Activated CD8-positive, alpha-beta T cell treated with anti-CD3 and anti-CD28 coated beads for 36 hours (primary cell): ENCODE measurements at places on chromosomes 6 and 20.

- DNase-seq: no peak
These were observed 15.0 kb downstream of the ARFGEF3 start for GRCh38 chr6:138176652-138177232.

DNA sequence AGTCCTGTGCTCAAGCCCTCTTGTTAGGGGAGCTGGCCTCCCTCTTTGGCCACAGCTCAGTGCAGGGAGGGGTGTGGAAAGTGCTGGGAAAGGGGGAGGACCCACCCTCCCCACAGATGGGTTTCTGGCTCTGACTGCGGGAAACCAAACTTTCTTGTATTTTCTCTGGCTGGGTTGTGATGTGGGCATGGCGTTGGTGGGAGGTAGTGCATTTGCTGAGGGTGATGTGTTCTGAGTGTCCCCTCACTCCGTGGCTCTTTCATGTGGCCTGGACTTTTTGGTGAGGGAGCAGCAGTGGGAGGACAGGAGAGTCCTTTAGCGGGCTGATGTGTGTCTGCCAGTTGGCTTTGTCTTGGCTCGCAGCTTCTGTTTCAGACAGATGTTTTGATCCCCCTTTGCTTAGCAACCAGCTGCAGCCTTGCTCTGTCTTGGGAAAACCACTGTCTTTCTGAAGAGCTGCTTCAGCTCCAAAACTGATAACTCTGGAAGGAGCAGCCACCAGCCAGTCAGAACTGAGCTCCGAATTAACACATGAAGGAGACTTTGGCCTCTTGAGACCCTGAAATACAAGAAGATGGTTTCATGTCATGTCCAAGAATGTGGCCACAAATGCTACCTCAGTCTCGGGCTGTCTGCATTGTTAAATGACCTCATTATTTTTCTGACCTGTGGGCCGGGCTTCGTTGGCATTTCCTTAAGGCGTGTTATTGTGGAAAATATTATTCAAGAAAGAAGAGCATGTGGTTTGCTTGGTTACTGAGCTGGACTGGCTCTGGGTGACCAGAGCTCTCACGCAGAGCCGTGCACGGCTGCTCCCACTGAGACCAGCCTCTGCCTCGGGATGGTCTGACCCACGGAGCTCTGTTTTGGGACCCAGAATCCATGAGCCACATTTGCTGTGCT lies 21.5 kb downstream of the SYNJ2 start:
- DNase-seq: peak; percentile 74

- no peak for DNase-seq
These were observed 15.2 kb downstream of the COX4I2 start for GRCh38 chr20:31652917-31653396.

GRCh38 chr20:36490191-36490590 lies 51.1 kb upstream of the MYL9 start:
- DNase-seq: no peak

- no peak for DNase-seq
These were observed 89.6 kb upstream of the DOK5 start for GRCh38 chr20:54385746-54386145.

GRCh38 chr6:142676027-142676443 lies 268.9 kb downstream of the HIVEP2 start:
- no peak for DNase-seq

DNA sequence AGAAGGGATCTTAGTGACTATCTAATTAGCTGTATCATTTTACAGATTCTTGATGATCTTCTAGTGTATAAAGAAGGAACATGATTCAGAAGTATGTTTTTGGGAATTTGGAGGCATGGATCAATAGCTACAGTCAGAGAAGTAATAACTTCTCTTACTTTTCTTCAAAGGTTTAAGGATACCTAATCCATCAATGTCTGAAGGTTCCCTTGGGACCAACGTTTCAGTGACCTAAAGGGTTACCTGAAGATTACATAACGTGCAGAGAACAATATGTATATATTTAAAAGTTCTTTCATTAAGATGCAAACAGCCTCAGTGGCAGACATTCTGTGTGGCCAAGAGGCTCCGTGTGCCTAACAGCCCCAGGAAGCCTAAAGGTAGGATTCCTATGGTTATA lies 3.2 kb downstream of the HDAC2 start:
- no peak for DNase-seq

DNA sequence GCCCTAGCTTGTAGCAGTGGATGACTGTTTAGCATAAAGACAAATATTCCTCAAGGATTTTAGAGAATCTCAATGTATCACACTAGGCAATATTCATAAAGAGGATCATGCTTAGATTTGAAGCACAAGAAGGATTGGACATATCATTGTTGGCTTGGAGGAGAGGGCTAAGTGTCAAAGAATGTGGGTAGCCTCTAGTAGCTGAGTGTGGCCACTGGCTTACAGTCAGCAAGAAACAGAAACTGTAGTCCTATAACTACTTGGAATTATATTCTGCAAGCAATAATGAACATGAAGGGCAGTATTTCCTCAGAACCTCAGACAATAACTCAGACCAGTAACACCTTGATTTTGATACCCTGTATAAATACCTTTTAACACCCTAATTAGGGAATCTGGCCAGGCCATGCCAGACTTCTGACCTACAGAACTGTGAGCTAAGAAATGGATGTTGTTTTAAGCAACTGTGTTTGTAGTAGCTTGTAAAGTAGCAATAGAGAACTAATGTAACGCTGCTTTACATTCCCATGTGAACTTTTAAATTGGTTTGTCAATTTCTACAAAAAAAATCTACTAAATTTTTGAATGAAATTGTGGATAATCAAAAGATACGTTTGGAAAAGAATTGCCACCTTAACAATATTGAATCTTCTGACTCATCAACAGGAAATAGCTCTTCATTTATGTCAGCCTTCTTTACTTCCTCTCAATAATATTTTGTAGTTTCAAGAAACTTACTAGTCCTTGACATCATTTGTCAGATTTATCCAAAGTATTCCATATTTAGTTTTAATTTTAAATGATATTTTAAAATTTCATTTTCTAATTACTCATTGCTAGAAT lies 65.2 kb upstream of the RSPO3 start:
- no peak for DNase-seq

DNA sequence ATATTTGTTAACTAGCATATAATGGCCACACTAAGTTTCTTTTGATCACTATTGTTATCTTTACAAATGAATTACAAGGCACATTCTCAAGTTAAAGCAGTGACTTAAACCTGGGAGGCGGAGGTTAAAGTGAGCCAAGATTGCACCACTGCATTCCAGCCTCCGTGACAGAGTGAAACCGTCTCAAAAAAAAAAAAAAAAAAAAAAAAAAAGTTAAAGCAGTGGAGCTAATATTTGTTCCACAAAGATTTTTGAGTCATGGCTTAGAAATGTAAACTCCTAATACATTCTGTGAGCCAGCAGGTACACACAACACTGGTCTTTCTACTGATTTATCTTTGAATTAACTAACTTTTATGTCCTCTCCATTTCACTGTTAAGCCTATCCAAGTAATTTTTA lies 221.7 kb upstream of the HTR1E start:
- DNase-seq: no peak

- no peak for DNase-seq
These were observed 3.1 kb upstream of the MAP7 start for GRCh38 chr6:136553166-136553787.

- no peak for DNase-seq
These were observed 4.7 kb downstream of the SLC16A10 start for GRCh38 chr6:111091987-111092386.

GRCh38 chr6:139523986-139524385 lies 149.5 kb upstream of the CITED2 start:
- DNase-seq: no peak

DNA sequence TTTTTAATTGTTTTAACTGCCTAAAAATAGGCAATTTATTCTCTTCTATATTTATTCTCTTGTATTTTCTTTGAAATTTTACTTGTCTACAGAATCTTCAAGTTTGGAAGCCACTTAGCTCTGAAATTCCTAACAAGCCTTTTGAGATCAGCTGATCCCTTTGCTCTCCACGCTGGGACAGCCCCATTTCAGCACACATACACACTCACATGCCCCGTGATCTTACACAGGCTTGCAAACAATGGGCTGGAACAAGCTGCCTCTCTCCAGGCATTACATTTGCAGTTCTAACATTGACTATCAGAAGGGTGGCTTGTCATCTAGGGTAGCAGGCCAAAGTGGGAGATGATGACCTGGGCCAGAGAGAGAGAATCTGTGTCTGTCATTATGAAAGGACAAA lies 62.1 kb upstream of the RAB32 start:
- no peak for DNase-seq

GRCh38 chr6:1516742-1517520 lies 92.8 kb upstream of the FOXC1 start:
- no peak for DNase-seq

DNA sequence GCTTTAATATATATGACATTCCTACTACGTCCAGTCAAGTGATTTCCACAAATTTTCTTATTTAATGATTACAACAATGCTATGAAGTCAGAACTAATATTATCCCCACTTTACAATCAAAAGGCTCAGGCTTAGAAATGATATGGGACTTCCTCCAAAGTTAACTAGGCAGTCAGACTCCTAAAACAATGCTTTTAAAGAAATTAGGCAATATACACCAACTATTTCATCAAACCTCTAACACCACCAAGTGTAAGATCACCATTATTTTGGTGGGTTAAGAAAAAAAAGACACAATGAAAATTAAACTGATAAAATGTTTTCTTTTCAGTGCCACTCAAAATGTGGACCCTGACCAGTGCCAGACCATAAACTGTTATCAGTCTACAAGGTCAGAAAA lies 256.1 kb upstream of the RUNX2 start:
- DNase-seq: no peak

GRCh38 chr20:51636123-51636522 lies 93.6 kb upstream of the NFATC2 start:
- peak; percentile 30 for DNase-seq

DNA sequence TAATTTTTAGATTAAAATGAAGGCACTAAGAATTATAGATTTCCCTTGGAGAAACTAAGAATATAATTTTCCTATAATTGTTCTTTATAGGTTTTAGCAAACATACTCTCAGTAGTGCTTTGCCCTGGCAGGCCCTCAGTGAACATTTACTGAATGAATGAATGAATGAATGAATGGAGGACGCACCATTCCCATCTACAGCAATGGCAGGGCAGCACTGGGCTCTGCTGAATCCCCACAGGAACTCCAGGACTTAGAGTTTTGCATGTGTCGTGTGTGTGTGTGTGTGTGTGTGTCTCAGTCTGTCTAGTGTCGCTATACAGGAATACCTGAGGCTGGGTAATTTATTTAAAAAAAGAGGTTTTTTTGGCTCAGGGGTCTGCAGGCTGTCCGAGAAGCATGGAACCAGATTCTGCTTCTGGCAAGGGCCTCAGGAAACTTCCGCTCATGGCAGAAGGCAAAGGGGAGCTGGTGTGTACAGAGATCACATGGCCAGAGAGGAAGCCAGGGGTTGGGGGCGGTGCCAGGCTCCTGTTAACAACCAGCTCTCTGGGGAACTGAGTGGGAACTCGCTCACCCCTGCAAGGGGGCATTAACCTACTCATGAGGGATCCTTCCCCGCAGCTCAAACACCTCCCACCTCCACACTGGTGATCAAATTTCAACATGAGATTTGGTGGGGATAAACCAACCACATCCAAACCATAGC lies 20.1 kb downstream of the RNASET2 start:
- peak; percentile 20 for DNase-seq

GRCh38 chr6:7992002-7992815 lies 72.0 kb downstream of the BLOC1S5 start:
- no peak for DNase-seq

DNA sequence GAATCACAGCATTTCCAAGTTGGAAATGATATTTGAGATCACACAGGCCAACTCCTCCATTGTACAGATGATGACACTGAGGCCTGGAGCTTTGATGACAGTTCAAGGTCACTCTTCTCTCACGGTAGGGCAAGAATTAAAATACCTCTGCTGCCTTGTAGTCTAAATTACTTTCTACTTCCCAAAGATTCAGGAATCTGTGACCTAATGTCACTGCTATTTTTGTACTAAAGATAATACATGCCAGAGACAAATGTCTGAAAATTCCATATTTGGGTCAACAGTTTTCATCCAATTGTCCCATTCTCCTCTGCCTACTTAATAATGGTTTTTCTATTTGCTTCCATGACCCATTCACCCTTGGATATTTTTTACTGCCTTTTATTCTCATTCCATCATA lies 160.0 kb downstream of the SOD2 start:
- no peak for DNase-seq

DNA sequence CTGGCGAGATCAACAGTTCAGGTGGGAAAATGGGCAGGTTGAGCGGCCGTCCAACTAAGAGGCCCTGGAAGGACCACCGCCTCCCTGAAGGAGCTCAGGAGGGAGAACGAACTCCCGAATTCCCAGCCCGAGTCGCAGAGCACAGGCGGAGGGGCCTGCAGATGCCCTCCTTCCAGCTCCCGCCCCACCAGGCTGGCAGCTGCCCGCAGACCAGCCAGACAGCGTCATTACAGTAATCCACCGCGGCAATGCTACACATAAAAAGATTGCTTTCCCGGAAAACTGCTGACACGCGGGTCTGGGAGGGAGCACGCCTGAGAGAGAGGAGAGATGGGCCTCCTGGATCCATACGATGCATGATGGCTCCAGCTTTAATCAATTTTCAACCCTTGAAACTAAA lies 30.5 kb upstream of the SLCO4A1 start:
- no peak for DNase-seq

- DNase-seq: no peak
These were observed 196.6 kb upstream of the KCNG1 start for GRCh38 chr20:51219544-51219943.

GRCh38 chr6:139240161-139241010 lies 51.4 kb downstream of the TXLNB start:
- DNase-seq: no peak

DNA sequence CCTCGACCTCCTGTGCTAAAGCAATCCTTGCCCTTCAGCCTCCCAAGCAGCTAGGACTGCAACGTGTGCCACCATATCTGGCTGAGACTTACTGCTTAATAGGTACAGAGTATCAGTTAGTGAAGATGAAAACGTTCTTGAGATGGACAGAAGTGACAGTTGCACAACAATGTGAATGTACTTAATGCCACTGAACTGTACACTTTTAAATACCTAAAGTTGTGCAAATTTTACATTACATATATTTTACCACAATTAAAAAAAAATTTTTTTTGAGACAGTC lies 25.9 kb downstream of the NUDT3 start:
- no peak for DNase-seq

GRCh38 chr20:49187851-49188641 lies at the start of gene STAU1:
Gene STAU1, minus strand, starts transcription at chr20:49188334. Its CDS starts 22,133 bp downstream, at chr20:49166201.
- DNase-seq: peak; percentile 94
